ENCODE measurements at places on chromosomes 2 and 18.

- DNase-seq = no peak
Observed at GRCh38 chr2:149152469-149152953, 114.0 kb downstream of the LYPD6B start.

DNA sequence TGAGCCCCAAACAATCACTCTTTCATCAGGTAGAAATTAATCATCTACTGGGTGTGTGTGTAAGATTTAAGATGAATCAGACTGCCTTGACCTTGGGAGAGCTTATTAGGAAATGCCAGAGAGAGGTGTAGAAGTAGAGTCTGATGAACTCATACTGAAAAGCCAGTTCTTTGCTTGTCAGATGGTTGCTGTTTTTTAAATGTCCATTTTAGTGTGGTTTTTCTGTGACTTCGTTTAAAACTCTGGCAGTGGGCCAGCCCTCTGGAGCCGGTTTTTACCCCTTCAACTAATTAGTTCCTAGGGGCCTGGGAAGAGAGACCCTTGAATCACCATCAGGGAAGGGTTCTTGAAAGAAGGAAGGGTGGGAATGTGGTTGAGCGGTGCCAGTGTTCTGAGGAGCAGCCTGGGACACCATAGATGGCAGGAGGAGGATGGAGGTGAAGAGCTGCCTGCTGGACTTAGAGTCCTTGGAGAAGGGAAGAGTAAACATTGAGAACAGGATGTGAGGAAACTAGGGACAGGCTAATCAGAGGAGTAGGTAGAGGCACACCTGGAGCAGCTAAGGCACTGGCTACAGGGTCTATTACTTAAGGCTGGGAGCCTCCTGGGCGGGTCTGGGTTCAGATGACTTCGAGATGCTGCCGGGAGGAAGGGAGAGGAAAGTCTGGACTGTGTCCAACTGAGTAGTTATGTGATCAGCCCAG, 66.1 kb downstream of the LRRFIP1 start:
- no peak for DNase-seq

DNA sequence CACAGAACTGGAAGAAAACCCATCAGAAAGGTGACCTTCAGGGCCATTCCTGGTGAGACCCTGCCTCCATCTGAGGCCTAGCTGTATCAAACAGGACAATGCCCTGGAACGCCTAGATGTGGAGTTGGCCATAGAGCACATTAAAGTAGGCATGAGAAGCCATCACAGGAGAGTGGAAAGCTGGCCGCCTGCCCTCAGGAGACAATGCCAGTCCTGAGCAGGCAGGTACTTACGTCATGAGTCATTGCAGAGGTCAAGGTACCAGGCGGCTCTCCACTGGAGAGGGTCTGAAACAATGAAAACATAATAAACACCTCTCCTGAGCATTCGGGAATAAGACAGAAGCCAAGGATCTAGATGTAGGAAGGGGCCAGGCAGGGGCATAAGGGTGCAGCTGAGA, 68.6 kb downstream of the CCDC93 start:
- DNase-seq = no peak

DNA sequence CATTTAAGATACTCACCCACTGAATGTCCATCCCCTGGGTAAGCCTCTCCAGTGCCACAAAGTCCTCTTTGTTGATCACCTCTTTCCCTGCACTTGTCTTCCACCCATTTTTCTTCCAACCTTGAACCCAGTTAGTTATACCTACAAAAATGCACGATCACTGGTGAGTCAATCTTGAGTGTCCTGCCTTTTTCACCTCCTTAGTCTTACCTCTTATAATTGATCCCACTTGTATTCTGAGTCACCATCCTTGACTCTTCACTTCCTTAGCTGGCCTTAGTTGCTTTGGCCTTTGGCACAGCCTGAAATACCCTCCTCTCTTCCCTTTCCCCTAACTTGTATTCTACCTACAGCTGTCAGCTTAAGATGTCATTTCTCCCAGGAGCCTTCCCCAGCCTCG, 10.2 kb downstream of the RNASEH1 start:
- no peak for DNase-seq

DNA sequence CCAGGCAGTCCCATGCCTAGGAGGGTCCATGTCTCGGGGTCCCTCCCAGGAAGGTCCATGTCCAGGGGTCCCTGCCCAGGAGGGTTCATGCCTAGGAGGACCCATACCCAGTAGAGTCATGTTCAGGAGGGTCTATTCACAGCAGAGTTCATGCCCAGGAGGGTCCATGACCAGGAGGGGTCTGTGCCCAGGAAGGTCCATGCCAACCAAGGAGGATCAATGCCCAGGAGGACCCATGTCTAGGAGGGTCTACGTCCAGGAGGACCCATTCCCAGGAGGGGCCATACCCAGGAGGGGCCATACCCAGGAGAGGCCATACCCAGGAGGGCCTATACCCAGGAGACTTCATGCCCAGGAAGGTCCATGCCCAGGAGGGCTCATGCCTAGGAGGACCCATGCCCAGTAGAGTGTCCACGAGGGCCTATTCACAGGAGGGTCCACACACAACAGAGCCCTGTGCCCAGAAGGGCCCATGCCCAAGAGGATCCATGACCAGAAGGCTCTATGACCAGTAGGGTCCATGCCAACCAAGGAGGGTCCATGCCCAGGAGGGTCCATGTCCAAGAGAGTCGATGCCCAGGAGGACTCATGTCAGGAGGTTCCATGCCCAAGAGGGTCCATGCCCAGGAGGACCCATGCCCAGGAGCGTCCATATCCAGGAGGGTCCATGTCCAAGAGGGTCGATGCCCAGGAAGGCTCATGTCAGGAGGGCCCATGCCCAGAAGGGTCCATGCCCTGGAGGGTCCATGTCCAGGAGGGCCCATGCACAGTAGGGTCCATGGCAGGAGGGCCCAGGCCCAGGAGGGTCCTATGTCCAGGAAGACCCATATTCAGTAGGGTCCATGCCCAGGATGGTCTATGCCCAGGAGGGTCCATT, 10.1 kb downstream of the GPR35 start:
- no peak for DNase-seq

GRCh38 chr2:233981574-233982420, 64.6 kb downstream of the TRPM8 start:
- no peak for DNase-seq

DNA sequence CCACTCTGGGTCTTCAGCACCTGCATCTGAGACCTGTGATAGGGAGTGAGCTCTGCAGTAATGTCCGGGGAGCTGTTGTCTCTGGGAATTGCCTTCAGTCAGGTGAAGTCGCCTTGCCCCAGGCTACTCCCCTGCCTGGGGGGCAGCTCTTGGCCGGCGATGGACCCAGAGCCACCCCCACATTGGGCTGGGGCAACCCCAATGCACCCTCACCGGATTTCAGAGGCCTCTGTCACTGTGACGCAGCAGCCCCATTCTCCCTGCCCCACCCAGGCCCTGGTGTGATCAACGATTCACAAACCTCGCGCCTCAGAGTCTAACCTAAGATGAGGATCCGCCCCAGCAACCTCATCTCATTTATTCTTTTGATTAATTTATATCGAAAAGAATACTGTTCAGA, 303.6 kb downstream of the NDUFA10 start:
- no peak for DNase-seq

DNA sequence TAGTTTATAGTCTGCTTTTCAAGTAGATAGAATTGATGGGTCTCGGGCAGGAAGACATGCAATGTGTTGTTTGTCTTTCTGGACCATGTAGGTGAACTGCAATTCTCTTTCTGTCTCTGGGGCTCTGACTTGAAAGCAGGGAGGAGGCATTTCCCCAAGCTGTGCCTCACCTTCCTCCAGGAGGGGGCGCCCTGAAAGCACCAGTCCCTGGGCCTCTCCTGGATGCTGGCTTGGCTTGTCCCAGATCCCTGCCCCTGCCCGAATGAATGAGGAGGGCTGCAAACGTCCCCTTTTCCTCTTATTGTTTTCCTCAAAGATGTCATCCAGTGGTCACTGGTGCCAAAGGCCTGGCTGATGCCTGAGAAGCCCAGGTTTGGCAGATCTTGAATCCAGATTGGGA, 270.6 kb downstream of the CELF4 start:
- no peak for DNase-seq

- DNase-seq = no peak
Observed at GRCh38 chr2:121130301-121130850, 154.6 kb downstream of the TFCP2L1 start.

DNA sequence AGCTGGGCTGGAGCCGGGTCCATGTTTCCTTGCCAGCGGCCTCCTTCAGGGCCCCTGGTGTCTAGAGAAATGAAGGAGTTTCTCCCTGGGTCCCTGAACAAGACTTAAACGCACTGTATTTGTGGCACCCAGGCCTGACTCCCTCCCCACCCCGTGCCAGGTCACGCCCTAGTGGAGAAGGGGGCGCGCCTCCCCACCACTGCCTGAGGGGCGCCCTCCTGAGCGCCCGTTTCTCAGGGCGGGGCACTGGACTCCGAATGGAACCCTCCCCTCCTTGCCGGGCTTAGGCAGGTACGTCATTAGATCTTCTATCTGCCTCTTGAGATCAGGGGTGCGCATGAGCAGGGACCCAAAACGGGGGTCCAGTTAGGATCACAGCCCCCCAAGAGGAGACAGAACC, 16.3 kb downstream of the ODC1 start:
- no peak for DNase-seq

DNA sequence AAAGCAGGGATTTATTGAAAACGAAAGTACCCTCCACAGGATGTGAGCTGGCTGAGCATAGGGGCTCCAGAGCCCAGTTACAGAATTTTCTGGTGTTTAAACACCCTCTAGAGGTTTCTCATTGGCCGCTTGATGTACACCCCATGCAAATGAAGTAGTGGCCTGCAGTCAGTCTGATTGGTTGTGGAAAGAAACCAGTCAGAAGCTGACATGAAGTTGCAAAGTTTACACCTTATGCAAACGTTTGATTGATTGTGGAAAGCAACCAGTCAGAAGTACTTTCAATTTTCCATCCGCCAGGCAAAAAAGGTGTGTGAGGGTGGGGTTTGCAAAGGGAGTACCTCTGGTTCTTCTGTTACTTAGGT, 62.3 kb downstream of the VWA3B start:
- no peak for DNase-seq

GRCh38 chr2:14628901-14629300, 3.6 kb upstream of the LRATD1 start:
- no peak for DNase-seq

- no peak for DNase-seq
Observed at GRCh38 chr2:177044671-177045070, 167.9 kb upstream of the HNRNPA3 start.

- no peak for DNase-seq
Observed at GRCh38 chr18:45503990-45504389, 111.3 kb upstream of the SLC14A2 start.

All from CD4-positive, alpha-beta T cell treated with Interleukin-17A for 4 hours (primary cell).